Cardiac ventricle fibroblast (primary cell): ENCODE measurements at places on chromosomes 13 and 19. TPM values are rescaled to one million over a fixed set of nuclear protein-coding genes. Genes with fewer than 3 reads are reported as not detected.

Gene ZNF610
- total RNA-seq: 4.1 and 4.6 TPM in 2 replicates

Gene AZU1
- total RNA-seq: not detected in 2 replicates

Gene MPHOSPH8
- 15.3 and 16.5 TPM in 2 replicates for total RNA-seq

Gene USHBP1
- 0.25 and 0.44 TPM in 2 replicates for total RNA-seq

Gene SULT2B1
- total RNA-seq: not detected in 2 replicates

Gene SYT3
- 0.05 and 0.19 TPM in 2 replicates for total RNA-seq

Gene PDE4C
- not detected in 2 replicates for total RNA-seq

Gene ZNF154
- total RNA-seq: 3.6 and 4.7 TPM in 2 replicates

Gene LRRC63
- total RNA-seq: not detected in 2 replicates

Gene ZNF468
- total RNA-seq: 6.9 and 8.3 TPM in 2 replicates

Gene ADGRL1
- 22.0 and 22.7 TPM in 2 replicates for total RNA-seq

Gene SH2D3A
- not detected in 2 replicates for total RNA-seq

Gene MYO1F
- 0.29 and 0.31 TPM in 2 replicates for total RNA-seq

Gene KEAP1
- 71.9 and 86.3 TPM in 2 replicates for total RNA-seq

Gene CYP4F11
- total RNA-seq: not detected in 2 replicates

Gene FAM216B
- not detected in 2 replicates for total RNA-seq

Gene ADGRE3
- not detected in 2 replicates for total RNA-seq

Gene PRODH2
- not detected in 2 replicates for total RNA-seq

Gene SMAD9
- 7.1 and 7.8 TPM in 2 replicates for total RNA-seq

Gene ZNF878
- total RNA-seq: 0.05 TPM in 1 of 2 replicates, not detected in the other

Gene CNN2
- total RNA-seq: 149 and 154 TPM in 2 replicates

Gene GPR4
- total RNA-seq: 1.8 TPM in 2 replicates

Gene OBI1
- total RNA-seq: 7.2 and 9.0 TPM in 2 replicates

Gene SPACA4
- not detected in 2 replicates for total RNA-seq

Gene A1BG
- total RNA-seq: 24.8 and 61.8 TPM in 2 replicates

Gene LGALS14
- not detected in 2 replicates for total RNA-seq

Gene KCTD15
- 19.4 and 22.9 TPM in 2 replicates for total RNA-seq

Gene CYSLTR2
- total RNA-seq: 0.37 and 6.3 TPM in 2 replicates

Gene ACP5
- not detected in 2 replicates for total RNA-seq

Gene OR7A5
- not detected in 2 replicates for total RNA-seq

Gene EIF3K
- total RNA-seq: 249 and 281 TPM in 2 replicates

Gene CERS1
- total RNA-seq: 0.56 and 2.1 TPM in 2 replicates

Gene MAMSTR
- 0.62 and 2.3 TPM in 2 replicates for total RNA-seq

Gene F10
- total RNA-seq: 4.4 and 5.7 TPM in 2 replicates

Gene SELENOV
- not detected in 2 replicates for total RNA-seq

Gene NAPSA
- not detected in 2 replicates for total RNA-seq

Gene ZNF85
- total RNA-seq: 2.0 and 4.2 TPM in 2 replicates
